ENCODE measurements at places on chromosomes 6 and 20.

- no peak for DNase-seq
These were observed 135.1 kb upstream of the PMEPA1 start for GRCh38 chr20:57844626-57845596.

GRCh38 chr6:80605165-80605989 is 498.9 kb downstream of the BCKDHB start:
- no peak for DNase-seq

DNA sequence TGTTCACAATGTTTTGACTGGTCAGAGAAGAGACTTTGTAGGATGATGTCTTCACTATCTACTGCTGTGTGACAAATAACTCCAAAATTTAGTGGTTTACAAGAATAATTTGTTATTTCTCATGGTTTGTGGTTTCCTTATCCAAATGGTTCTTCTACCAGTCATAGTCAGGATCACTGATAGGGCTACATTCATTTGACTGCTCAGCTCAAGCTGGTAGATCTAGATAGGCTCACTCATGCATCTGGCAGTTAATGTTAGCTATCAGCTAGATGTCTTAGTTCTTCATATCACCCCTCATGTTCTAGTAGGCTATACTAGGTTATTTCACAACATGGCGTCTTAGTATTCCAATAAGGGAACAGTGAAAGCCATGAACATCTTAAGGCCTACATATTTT is 131.0 kb downstream of the ID4 start:
- no peak for DNase-seq

- peak; percentile 40 for DNase-seq
These were observed at the start of gene MRS2 for GRCh38 chr6:24402697-24403500. Gene MRS2, plus strand, starts transcription at chr6:24402936. Its CDS starts 111 bp downstream, at chr6:24403047.

- DNase-seq: no peak
These were observed 18.5 kb upstream of the TSPYL1 start for GRCh38 chr6:116298273-116298672.

- DNase-seq: no peak
These were observed 141.2 kb downstream of the RALGAPA2 start for GRCh38 chr20:20571068-20571780.

DNA sequence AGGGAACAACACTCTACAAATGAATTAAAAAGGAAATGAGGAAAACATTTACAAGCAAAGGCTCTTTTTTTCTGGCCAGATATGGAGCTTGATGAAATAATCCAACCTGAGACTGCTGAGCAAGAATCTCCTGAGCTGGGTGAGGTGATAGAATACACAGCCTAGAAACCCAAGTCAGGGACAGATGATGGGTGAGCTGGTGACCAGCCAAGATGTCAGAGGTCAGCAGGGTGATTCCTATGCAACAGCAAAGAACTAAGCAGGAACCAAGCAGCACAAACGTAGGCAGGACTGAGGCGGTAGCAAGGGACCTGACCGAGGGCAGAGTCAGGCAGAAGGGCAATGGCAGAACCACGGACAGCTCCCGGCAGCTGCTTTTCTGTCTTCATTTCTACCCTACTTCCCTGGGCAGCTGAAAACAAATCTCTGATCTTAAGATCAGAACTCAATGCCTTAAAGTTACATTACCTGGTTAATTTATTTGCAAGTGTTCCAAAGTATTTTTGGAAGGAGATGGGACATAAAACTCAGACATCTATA is 75.1 kb downstream of the CDC40 start:
- no peak for DNase-seq

GRCh38 chr6:160810238-160810637 is 108.2 kb downstream of the PLG start:
- DNase-seq: no peak

DNA sequence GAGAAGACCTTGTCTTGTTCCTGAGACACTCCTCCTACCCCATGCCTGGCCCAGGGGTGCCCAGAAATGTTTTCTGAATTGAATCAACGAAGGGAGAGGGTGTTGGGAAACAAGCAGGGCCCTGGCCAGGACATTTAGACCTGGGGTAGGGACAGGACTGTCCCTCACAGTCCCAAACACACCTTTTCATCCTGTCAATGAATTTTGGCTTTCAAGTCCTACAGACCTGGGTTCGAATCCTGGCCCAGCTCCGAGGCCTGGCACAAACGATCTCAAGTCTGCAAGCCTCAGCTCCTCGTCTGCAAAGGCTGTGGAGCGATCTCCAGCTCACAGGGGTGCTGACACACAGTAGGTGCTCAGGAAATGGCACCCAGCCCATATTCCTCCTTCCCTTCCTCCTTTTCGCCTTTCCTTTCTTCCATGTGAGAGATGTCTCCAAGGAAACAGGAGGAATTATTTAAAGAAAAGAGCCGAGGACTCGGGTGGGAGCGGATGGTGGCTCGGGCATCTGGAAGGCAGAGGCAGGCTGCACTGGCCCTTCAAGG is 7.3 kb upstream of the DLGAP4 start:
- DNase-seq: no peak

- DNase-seq: no peak
These were observed 58.8 kb downstream of the BMP6 start for GRCh38 chr6:7784706-7785105.

- no peak for DNase-seq
These were observed 86.6 kb upstream of the PAX1 start for GRCh38 chr20:21618759-21619416.

GRCh38 chr20:20847814-20848213 is 135.4 kb upstream of the RALGAPA2 start:
- no peak for DNase-seq

GRCh38 chr6:14511061-14511586 is 393.6 kb downstream of the CD83 start:
- DNase-seq: no peak

- no peak for DNase-seq
These were observed 425.5 kb downstream of the BCKDHB start for GRCh38 chr6:80531681-80532619.

DNA sequence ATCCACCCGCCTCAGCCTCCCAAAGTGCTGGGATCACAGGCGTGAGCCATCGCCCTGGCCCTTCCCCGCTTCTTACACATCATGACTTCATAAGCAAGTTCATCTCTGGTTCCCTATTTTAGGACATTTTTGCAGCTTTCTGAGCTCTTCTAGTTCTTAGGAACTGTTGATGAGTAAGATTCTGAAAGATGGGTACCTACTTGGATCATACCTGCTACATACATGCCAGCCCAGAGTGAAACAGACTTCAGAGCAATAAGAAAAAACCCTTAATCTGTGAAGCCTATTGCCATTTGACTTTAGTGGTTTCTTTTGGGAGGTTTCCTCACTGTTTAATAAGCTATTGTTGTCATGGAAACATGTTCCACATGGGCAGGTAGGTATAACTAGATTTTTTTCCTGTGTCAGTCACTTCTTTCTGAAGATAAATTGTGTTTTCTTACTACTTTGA is 27.9 kb upstream of the TMEM217 start:
- DNase-seq: no peak

DNA sequence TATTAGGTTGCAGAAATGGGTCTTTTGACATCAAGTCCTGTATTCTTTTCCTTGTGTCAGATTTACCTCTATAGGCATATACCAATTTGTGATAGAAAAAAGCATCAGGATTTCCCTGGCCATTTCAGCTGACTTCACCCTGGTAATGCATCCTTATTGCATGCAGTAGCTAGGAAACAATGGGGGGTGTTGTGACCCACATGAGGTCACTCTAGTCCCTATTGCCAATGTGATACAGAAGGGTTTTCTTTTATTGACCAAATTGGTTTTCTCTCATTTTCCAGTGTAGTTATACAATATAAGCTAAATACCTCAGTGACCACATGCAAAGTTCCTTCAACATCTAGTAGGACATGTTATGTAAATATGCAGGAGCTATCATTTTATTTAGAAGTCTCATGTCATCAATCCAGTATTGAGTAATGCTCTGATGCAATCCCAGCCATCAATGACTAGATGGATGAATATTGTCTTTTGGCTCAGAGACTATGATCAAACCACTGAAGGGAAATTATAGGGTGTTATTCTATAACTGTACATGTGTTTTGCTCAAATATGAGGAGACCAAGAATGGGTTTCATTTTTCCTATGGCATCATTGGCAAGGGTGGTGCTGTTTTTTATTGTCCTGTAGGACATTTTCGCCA is 177.7 kb downstream of the KLHL32 start:
- no peak for DNase-seq

GRCh38 chr20:36238760-36239159 is 2.5 kb downstream of the AAR2 start:
- no peak for DNase-seq

DNA sequence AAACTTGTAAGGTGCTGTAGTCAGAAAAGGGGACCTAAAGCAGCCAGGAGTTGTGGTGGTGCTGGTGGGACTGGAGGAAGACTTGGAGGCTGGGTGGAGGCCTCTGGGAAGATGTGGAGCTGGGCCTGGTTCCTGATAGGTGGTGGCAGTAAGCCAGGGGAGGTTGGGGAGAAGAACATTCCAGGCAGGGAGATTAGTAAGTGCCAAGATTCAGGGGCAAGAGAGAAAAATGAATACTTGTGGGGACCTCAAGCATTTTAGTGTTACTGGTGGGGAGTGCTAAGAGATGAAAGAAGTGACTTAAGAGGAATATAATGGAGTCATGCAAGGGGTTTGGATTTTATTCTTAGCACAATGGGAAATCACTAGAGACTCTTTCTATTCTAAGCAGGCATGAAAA is 79.0 kb upstream of the B3GAT2 start:
- no peak for DNase-seq

GRCh38 chr6:50681213-50681824 is 32.0 kb upstream of the TFAP2D start:
- no peak for DNase-seq

- no peak for DNase-seq
These were observed 7.6 kb upstream of the DEFB129 start for GRCh38 chr20:219290-220115.

GRCh38 chr6:20873425-20874190 is 339.4 kb downstream of the CDKAL1 start:
- no peak for DNase-seq

DNA sequence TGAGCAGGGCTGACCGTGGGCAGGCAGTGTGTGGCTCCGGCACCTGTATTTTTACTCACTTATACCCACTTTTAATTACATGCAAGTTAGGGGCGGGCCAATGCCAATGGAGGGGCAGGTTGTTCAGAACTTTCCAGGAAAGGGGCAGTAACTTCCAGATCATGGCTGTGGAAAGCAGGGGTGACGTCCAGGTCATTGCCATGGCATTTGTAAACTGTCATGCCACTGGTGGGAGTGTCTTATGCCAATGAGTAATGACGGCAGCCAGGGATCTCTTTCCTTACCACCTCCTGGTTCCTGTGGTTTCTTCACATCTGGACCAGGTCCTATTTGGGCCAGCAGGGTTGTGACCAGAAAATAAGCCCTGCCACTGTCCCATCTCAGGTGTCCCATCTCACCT is 258.7 kb downstream of the THBS2 start:
- DNase-seq: no peak

DNA sequence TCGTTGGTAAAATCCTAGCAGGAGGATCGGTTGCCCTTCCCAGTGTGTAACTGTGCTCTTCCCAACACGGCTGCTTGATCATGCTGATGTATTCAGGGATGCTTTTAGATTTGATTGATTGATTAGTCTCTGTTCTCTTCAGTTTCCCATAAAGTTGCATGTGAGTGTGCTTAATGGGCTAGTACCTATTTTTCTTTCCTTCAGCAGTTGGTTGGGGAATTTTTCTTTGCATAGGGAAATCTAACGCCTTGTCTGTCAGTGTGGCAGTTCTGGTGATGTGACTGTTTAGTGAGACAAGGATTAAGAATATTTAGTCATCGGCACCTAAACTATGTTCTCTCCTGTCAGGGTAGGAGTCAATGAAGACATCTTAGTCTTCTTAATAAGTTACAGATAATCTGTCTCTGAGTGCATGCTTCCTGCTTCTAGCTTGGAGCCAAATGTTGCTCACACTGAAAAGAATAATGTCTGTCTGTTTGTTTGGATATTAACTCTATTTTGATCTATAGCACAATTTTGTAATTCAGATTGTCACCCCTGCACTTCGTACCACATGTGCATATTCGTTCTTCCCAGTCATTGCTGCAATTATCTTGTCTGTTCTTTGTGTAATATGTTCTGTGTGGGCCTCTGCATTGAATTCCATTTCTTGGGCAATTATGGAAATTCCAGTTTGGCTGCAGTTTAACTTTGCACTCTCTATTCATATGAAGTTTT is 169.9 kb downstream of the EDN1 start:
- DNase-seq: no peak

GRCh38 chr20:52405417-52405816 is 213.8 kb upstream of the ZFP64 start:
- DNase-seq: no peak

- DNase-seq: no peak
These were observed 243.7 kb downstream of the UTRN start for GRCh38 chr6:144528743-144529425.

DNA sequence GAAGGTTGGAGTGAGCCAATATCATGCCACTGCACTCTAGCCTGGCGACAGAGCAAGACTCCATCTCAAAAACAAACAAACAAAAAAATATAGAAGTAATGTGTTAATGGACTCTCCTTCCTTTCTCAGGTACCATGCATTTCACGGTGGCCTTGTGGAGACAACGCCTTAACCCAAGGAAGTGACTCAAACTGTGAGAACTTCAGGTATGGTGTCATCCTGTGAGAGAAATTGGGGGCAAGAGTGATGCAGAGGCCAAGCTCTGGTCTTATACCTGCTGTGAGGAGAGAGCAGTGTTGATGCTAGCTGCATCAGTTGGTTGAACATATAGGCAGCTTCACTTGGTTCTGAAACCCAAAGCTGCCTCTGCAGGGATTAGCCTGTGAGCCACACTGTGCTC is 6.2 kb downstream of the ITCH start:
- peak; percentile 46 for DNase-seq

- no peak for DNase-seq
These were observed 7.3 kb downstream of the THEMIS start for GRCh38 chr6:127893541-127893940.

GRCh38 chr6:116008470-116009243 is 52.0 kb downstream of the FRK start:
- DNase-seq: no peak

DNA sequence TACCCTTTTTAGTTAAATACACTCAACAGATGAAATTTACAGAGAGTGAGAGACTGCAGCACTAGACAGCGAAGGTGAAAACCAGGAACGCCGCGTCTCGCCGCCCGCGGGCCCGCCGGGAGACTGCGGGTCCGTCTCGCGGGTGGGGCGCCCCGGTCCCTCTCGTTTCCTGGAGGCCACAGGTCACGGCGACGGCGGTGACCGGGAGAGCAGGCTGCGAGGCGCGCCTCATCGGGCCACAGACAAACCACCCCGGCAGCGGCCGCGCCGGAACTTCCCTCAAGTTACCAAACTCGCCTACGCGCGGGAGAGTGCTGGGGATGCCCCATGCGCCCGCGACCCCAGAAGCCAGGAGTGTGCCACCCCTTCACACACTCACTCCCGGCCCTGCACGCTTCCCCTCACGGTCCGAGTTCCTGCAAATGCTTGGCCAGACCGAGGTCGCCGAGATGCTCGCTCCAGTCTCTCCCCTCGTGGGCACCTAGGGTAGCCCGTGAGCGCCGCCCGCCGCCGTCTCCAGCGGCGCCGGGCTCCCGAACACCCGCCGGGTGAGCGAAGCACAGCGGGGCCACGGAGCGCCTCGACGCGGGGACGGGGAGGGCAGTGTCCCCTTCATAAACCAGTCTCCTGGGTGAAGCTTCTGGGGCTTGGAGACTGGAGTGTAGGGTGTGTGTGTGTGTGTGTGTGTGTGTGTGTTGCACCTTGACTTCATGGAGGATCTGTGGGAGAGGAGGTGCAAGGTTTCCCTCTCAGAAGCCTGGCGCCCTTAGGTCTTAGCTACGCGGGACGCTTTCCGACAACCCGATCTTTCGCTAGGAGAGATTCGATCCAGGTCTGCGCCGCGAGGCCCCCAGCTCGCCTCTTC is 1.4 kb downstream of the BACH2 start:
- no peak for DNase-seq
